ENCODE measurements at places on chromosomes 13 and 19.

DNA sequence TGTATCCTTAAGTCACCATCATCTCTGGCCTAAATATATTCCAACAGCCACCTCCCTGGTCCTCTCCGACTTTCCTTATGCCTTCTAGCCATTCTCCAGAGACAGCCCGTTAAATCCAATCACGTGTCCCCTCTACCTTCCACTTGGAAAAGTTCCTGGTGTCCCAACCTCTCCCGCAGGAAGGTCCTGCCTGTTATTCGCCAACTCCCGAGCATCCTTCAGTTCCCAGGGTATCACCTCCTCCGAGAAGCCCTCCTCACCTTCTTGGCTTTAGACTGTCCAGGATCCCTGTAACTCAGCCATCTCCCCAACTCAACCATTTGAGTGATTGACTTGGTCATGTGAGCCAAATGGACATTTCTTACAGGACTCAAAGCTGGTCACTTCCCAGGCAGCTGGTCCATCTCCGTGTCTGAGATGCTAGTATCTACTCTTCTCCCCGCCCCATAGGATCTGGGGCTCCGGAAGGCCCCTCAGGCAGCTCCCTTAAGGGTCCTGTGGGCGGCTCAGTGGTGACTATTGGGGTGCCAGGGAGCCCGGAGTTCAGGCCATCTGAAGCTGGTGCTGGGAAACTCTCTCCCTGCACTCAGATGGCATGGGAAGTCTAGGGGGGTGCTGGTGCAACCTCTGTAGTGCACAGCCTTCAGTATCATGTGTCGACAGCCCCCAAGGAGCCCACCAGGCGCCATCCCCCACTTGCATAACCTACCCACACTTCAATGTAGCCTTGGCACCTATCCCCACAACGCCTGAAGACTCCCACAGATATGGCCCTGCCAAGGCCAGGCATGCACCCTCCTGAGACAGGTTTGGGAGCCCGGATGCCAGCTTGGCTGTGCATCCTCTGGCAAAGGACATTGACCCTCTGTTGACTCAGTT lies 27.9 kb upstream of the NANOS3 start:
- no peak for DNase-seq

DNA sequence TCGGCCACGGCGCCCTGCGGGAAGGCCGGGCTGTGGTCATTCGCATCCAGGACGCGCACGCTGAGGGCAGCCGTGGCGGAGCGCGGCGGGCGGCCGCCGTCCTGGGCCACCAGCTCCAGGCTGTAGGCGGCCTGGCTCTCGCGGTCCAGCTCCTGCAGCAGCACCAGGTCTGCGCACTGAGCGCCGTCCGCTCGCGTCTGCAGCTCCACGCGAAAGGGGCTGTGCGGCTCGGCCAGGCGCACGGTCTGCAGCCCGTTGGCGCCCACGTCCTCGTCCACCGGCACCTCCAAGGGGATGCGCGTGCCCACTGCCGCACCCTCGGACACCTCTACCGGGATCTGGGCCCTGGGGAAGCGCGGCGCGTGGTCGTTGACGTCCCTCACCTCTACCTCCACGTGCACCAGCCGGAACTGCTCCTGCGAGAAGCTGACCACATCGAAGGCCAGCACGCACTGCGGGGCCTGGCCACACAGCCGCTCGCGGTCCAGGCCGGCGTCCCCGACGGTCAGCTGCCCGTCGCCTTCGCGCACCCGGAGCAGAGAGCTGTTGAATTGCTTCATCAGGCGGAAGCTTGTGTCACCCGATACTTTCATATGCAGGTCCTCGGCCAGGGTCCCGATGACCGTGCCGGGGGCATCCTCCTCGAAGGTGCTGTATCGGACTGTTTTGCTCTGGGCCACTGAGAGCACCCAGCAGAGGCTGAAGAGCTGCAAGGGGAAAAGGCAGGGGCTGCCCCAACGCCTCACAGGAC lies 583 bp downstream of the PCDH8 start:
- DNase-seq, result no peak

DNA sequence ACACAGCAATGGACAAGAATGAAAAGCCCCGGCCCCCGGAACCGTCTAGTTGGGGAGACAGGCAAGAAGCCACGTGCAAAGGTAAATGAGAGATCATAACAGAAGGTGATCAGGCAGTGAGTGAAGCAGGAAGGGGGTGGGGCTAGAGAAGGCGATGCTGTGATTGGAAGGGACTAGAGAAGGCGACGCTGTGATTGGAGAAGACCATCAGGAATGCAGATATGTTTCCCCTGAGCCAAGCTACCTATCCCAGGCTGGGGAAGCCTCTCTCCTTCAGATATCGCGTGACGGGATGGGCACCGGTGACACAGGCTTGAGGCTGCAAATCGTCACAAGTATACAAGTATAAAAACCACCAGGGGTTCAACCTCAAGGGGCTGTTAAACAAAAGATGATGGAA lies 21.8 kb downstream of the DCAF15 start:
- no peak for DNase-seq

GRCh38 chr13:102402290-102402689 lies 442 bp upstream of the FGF14 start:
- DNase-seq, result no peak

GRCh38 chr13:107568181-107568580 lies 647.2 kb downstream of the LIG4 start:
- no peak for DNase-seq

GRCh38 chr13:113489549-113490495 lies 689 bp downstream of the DCUN1D2 start:
- no peak for DNase-seq

DNA sequence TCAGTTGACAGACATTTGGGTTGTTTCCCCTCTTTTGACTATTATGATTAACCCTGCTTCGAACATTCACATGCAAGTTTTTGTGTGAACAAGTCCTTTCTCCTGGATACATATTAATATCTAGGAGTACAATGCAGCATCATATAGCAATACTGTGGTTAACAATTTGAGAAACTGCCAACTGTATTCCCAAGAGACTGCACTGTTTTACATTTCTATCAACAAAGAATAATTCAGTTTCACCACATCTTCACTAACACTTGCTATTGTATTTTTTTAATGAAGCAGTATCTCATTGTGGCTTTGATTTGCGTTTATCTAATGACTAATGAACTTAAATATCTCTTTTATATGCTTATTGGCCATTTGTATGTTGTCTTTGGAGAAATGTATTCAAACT lies 184.6 kb upstream of the NBEA start:
- no peak for DNase-seq

DNA sequence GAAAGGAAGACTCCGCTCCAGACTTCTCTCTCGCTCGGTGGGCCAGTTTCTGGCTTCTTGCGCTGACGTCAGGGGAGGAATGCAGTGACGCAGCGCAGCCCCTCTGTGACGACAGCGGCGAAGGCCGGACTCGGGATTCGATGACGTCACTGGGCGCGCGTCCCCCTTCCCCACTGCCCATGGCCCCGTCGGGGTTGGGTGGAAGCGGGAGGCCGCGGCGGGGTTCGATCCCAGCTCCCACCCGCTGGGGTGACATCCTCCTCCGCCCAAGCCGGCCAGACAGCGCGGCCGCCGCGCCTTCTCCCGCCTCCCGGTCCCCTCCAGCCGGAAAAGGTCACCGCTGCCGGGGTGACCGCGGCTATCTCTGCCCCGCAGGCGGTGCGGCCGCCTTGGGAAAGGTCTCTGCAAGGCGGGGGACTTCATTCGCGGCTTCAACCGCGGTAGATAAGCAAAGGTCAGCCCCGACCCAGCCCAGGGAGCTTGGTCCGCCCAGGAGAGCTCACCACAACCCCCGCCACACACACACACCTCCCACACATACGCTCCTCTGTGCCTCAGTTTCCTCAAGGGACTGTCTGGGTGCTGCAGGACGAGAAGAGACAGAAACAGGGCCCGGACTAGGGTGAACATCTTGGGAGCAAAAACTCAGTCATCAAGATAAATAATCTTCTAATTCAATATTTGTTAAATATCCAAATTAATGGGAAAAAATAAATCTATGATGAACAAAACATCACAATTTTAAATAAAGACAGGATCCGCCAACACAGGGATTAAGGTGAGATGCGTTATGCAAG lies 844 bp upstream of the RFX1 start:
- DNase-seq, result no peak

- no peak for DNase-seq
These were observed 11.1 kb upstream of the SHISA2 start for GRCh38 chr13:26062853-26063444.

- no peak for DNase-seq
These were observed 13.0 kb downstream of the BRME1 start for GRCh38 chr19:13892870-13893269.

DNA sequence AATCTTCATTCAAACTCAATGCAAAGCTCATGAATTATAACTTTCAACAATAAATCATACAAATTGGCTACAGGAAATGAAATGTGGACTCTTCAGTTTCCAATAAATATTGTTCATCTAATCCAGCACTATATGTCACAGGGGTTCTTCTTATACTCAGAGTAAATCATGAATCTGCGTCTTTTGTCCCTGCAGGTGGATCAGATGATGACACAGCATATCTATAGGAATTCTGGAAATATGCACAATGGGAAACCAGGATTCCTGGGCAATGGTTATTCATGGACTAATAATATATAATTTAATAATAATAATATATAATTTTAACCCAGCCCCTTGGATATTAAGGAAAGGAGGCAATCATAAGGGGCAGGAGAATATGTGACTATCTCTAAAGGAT lies 8.4 kb downstream of the ZNF573 start:
- no peak for DNase-seq

GRCh38 chr13:69287050-69287698 lies 820.5 kb upstream of the ATXN8OS start:
- no peak for DNase-seq
